ENCODE measurements at places on chromosomes 2 and 18. TPM values are rescaled to one million over a fixed set of nuclear protein-coding genes. Genes with fewer than 3 reads are reported as not detected.

The NTSR2 gene
- total RNA-seq: not detected

The WDR75 gene
- 91.7 TPM for total RNA-seq

The TOGARAM2 gene
- total RNA-seq: 0.13 TPM

The GRP gene
- total RNA-seq: not detected

The OR6B2 gene
- total RNA-seq: not detected

The SESTD1 gene
- total RNA-seq: 47.9 TPM

The MYO5B gene
- total RNA-seq: 0.27 TPM

The CTIF gene
- total RNA-seq: 19.4 TPM
